ENCODE measurements at places on chromosomes 4 and X.

DNA sequence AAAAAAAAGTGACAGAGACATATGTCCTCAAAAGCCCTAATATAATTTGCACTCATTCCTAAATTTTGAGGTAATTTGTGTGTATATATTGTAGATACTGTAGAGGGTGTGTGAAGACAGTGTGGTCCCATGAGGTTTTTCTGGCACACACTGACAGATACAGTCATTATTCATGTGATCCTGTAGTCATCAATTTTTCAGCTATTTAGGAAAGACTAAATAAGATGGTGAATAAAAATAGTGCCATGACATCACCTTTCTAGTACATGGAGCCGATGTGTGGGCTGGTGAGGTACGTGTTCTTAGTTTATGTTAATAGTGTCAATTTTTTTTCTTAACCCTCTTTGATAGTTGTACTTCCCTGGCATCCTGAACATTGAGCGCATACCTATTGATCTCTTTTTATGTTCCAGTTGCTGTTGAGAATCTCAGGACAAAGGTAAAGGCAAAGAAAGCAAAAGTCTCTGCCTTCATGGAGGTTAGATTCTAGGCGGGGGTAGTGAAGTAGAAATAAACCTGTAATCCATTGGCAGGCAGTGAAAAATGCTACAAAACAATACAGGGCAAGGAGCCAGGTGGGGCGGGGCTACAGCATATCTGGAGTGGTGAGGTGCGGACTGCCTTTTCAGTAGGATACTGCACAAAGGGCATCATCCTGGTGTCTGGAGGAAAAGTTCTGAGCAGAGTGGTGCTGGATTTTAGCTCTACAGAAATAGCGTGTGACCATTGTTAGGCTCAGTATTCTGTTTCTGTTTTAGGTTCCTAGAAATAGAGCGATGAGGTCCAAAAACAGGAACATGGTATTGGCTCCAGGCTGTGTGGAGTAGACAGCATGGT, 93.8 kb downstream of the ARHGAP10 start:
- DNase-seq: no peak

- no peak for DNase-seq
Observed at GRCh38 chrX:49308604-49309269, 5.3 kb downstream of the GAGE10 start.

DNA sequence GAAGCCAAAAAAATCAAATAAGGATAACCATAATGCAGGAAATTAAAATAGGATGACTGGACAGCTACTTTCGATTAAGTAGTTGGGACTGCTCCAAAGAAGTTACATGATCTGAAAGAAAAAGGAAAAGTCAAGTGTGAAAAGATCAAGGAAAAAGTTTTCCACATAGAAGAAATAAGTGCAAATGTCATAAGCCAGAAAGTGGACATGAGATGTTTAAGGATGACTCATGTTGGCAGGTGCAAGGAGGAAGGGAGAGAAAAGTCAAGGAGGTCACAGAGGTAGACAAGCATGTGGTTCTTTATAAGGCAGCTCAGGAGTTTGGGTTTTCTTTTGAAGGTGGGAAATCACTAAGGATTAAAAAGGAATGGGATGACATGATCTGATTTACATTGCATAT, 89.8 kb upstream of the GPRIN3 start:
- DNase-seq: no peak

DNA sequence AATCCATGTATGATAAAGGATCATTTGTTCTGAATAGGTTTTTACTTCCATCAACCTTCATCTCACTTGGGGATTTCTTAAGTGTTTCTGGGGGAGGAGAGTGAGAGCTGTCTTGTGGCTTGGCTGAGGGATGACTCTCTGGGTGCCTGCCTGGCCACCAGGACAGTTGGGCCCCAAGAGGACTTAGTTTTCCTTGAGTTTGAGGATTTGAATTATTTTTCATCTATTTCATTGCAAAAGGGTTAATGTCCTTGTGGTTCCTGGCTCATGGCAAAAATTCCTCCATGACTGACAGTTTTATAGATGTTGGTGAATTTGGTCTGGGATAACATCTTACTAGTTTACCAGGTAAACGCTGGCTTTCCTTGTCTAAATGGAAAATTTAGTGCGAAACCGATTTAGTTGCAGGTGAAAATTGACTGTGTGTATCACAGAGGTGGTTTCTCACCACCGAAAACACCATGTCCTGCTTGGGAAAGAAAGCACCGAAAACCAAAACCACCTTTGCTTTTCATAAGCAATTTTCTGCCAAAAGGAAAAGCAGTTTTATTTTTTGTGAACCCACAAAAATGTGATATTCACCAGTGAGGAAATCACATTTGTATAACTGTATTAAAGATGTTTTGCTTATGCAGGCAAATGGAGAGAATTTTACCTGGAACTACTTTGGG, 331.3 kb upstream of the SFRP2 start:
- DNase-seq: no peak

DNA sequence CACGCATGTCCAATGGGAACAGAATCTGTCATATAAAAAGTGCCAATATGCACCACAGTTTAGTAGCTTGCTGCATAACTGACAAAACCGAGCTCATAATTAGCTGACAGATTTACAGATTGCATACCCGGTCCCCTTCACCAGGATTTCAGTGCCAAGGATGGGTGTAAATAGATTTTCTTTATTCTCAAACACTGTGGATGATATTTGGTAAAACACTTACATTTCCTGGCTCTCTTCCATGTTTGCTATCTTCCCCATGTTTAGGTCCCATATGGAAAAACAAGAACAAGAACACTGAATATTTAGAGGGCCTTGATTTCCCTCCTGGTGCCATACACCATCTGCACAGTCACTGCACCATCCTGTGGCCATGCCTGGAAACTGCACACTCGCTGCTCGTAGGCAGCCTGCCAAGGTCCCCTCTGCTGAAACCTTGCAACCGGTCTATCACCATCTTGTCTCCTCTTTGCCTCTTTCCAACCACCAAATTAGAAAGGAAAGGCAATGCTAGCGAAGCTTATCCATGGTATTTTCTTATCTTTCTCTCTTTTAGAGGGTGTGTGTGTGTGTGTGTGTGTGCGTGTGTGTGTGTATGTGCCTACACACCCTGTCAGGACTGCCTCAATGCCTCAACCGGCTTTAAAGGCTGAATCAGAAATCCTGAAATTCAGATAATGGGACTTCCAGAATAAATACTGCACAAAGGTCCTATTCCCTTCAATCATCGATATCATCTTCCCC, 124.2 kb upstream of the MBNL3 start:
- peak; percentile 41 for DNase-seq

DNA sequence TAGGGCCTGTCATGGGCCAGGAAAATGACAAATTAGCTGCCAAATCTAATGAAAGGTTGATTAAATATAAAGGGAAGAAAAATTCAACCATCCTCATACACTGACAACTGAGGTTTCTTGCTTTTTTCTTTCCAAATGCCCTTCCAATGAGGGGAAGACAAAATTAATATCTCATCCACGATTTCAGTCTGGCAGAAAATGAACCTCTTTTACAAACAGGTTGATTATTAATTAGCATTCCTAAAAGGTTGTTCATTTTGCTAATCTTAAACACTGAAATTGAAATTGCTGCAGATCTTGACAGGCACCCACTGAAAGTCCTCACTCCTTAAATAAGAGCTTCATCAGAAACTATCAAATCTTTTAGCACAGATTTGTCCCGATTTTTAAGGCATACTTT, 45.5 kb downstream of the NPFFR2 start:
- no peak for DNase-seq

DNA sequence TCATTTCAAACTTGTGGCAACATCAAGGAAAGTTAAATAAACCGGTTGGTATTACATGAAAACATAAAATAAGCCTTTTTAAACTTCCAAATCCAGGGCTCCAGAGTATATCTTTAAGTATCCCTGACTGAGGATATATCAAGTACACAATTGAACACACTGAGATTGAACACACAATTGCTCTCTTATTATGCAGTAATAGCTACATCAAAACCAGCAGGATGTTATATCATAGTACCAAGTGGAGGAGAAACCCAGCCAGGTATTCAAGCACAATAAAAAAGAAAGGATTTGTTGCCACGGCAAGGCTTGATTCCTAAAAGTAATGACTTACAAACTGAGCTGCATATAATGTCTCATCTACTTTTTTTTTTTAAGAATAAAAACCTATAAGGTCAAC, 605.8 kb downstream of the SPOCK3 start:
- no peak for DNase-seq

- DNase-seq: no peak
Observed at GRCh38 chr4:21517126-21517859, 431.3 kb downstream of the KCNIP4 start.

GRCh38 chr4:36054694-36055422, 189.5 kb downstream of the ARAP2 start:
- no peak for DNase-seq

DNA sequence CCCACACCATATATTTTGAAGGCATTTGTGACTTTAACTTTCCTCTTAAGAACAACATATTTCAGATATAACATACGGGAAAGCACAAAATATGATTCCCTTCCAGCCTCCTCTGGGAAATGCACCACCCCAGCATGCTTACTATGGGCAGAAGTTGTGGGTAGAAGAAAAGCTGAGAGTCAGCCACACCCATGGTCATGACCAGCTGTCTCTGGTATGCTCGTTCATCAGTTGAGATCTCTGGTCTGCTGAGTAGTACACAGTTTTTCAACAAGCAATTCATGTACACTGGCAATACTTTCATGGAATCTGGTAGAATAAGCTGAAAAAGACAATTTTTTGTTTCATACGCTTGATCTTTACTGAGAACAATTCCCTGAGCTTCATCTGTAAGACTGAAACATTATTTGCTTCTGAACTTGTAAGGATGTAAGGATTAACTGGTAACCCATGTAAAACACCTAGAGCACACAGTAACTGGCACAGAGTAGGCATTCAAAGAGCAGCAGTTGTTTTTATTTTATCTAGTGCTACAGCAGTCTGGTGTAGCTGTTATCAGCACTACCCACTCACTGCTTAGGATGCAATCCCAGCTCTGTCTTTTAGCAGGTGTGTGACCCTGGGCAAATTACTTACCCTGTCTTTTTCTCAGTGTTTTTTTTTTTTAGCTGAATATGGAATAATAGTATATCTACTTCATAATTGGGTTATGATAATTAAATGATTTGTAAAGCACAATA, 47.6 kb downstream of the METTL14 start:
- no peak for DNase-seq

- no peak for DNase-seq
Observed at GRCh38 chrX:24668111-24668510, 21.0 kb upstream of the PCYT1B start.

GRCh38 chrX:150032742-150033141, 94.5 kb upstream of the EOLA2 start:
- no peak for DNase-seq

All from stimulated activated CD4-positive, alpha-beta T cell treated with anti-CD3 and anti-CD28 coated beads, Interleukin-2, amount 100 ng/mL, for 48 hours (primary cell).